ENCODE measurements at places on chromosomes 16 and 17.

DNA sequence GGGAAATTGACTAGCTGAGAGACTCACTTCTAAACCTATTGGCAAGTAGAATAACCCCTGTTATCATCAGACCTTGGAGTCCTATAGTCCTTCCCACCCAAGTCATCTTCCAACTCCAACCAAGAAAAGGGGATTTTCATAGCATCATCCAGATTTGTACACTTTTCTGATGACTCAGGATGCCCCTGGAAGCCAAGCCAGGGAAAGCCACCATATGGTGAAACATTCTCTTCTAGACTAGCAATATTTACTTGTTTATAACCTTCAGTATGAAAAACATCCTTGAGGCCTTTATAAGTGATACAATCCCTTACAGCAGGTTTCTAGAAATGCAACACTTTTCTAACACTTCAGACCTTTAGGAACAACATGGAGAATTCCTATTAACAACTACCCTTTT is 618.8 kb upstream of the CDH11 start:
- DNase-seq, result no peak

DNA sequence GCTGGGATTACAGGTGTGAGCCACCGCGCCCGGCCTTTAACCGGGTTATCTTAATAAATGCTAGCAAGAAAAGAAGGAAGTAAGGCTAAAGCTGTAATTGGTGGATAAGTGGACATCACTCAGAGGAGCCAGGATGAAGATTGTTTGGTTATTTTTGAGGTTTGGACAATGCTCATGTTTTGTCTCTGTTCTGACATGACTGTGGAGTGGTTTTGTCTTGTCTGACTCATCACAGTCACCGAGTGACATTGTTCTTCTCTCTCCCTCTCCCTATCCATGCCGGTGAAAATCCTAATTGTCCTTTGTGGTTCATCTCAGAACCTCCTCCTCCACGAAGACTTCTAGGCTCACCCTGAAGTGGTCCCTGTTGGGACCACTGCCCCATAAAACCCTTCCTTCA is 23.5 kb upstream of the GRIN2A start:
- DNase-seq, result no peak

DNA sequence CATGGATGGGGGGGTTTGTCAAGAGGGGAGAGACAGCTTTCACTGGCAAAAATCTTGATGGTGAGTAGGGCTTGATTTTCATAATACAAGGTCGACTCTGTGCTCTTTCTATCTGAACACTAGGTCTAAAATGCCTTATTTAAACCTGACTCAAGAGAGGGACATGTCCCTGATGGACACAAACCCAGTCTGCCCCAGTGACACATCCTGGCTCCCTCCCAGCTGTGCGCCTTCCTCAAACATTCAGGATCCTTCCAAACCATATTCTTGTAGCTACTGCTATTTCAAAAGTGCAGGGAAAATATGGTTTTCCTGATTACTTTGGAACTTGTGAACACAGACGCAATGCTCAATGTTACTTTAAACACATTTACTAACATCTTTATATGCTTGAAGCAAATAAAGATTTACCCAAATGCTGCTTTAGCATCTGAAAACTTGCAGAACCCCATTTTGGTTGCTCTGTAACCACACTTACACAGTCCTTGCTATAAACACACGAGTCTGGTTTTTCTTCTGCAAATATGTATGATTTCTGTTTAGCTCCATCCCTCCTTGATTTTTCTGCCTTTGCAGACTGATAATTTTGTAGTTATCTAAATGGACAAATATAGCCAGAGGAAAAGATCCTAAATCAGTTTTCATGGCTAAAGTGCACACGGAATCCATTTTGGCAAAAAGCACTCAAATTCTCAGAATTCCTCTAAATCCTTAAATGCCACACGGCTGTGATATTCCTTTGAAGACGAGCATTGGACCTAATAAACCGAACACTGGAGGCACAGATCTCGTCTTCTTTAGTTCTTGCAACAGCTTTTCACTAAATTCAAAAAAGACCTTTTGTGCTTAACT is 499.9 kb upstream of the ZFHX3 start:
- no peak for DNase-seq

- DNase-seq, result no peak
Measured at GRCh38 chr16:55059146-55059545, 128.5 kb downstream of the IRX5 start.

- DNase-seq, result no peak
Measured at GRCh38 chr17:34011599-34011998, 243.5 kb upstream of the CCL2 start.

- no peak for DNase-seq
Measured at GRCh38 chr16:86700046-86700945, 121.9 kb downstream of the FOXL1 start.

DNA sequence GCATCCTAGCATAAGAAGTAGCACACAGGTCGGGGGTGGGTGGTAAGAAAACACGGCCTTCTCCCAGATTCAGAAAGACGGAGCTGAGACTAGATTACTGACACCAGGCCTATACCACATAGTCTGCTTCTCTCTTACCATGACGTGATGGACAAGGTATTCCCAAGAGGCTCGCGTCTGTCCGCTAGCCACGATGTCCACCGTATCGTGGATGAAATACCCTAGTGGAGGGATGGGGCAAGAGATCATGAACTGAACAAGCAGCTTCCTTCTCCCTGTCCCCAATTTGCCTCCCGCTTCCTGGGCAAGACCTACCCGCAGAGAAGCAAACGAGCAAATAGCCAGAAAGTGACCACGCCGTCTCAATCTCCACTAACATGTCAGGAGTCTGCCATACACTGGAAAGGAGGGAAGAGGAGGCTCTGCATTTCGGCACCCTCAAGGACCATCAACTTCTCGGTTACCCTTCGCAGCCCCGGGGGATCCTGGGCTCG is 820 bp downstream of the TLCD1 start:
- no peak for DNase-seq

DNA sequence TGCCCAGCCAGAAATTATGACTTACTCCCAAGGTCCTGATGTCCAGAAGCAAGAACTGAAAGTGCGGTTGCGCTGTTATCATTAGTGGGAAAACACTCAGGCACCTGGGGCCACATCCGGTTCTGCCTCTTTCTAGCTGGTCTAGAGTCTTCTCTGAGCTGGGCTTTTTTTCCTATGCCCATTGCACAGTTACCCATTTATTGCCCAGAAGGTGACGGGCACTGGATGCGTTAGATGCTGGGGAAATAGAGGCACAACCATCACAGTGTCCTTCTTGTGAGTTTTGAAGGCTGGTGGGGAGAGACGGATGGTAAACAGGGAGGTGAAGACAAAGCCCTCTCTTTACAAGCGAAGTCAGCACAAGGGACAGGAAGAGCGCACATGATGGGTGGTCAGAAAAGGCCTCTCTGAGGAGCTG is 37.7 kb downstream of the PLCG2 start:
- no peak for DNase-seq

- no peak for DNase-seq
Measured at GRCh38 chr16:87764600-87765472, 950 bp downstream of the KLHDC4 start.

GRCh38 chr16:55323637-55324271 is at the start of gene IRX6:
TSS of gene IRX6 (plus strand) at chr16:55324203. CDS start at chr16:55325092, 889 bp downstream.
- no peak for DNase-seq

DNA sequence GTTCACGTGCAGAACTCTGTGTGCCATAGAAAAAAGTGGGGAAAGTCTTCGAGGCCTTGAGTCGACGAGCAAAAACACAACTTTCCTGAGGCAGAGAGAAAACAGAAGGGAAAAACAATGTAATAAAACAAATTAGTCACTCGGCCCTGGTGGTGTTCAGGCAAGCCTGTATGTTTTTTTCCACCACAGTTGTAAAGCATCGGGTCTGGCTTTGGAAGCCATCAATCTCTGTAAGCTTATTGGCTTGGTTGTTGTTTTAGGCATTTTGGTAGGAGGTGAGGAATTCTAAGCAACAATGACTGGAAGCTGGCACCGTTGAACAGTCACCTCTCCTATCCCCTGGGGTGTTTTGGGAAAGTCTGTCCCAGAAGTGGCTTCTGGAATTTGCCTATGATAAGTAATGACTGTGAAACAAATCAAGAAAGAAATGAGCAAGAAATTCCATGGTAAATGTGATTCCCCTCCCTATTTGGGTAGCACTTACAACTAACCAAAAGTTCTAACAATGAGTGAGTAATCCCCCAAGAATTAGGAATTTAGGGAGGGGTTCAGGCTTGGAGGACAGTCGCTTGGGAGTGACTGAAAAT is 2.8 kb downstream of the CDH13 start:
- DNase-seq, result no peak

DNA sequence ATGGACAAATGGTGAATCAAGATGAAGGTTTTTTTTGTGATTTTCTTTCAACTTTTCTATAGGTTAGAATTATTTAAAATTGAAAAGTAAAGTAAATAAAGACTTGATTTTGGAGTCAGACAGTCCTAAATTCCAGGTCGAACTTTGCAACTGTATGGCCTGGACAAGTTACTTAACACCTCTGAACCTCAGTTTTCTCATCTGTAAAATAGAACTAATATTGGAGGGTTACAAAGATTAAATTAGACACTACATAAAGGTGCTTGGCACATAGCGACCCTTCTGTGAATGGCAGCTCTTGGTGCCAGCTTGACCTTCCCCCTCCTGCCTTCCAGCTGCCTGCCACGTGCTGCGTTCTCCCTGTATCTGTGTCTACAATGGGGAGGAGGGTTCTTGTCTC is 3.0 kb downstream of the RSAD1 start:
- no peak for DNase-seq

GRCh38 chr16:88700636-88701482 is 5.3 kb downstream of the RNF166 start:
- DNase-seq, result peak; percentile 72

GRCh38 chr16:265711-266110 is 10.0 kb downstream of the RGS11 start:
- DNase-seq, result no peak

- no peak for DNase-seq
Measured at GRCh38 chr16:10226141-10226986, 44.1 kb upstream of the GRIN2A start.

DNA sequence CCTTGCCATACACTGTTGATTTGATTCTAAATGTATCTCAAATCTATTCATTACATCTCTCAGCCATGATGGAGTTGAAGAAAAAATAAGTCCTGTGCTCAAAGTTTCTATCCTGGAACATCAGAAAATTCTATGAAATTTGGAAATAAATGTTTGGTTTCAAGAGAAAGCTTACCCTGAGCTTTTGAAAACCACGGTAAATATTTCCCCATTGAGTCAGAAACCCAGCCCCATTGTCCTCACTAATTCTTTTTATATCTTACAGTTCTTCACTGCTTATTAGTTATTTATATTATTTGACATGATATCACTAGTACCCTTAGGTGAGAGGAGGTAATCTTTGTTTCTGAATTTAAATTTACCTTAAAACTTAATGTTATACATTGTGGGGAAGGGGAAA is 128.5 kb downstream of the MRTFB start:
- no peak for DNase-seq

GRCh38 chr17:29158488-29159275 is 21.5 kb downstream of the MYO18A start:
- peak; percentile 51 for DNase-seq

GRCh38 chr16:24044467-24044866 is 208.7 kb downstream of the PRKCB start:
- DNase-seq, result no peak

- peak; percentile 62 for DNase-seq
Measured at GRCh38 chr17:58328195-58329034, at the start of gene TSPOAP1. TSS of gene TSPOAP1 (minus strand) at chr17:58328795. CDS start at chr17:58327920, 875 bp downstream.

DNA sequence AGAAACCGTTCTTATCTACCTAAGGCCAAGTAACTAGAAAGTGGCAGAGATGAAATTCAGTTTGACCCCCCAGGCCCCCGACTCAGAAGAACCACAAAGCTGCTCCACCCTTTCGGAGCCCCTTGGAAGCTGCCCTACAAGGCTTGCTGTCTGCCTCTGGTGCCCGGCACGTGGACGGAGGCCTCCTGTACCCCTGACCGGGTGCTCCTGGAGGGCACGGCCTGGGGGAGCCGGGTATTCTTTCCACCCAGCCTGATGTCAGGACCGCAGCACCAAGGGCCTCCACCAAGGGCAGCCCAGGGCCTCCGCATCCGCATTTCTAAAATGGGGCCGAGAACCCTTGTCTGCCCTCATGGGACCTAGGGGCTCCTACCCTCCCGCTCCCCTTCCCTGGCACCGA is 15.5 kb upstream of the CRK start:
- no peak for DNase-seq

GRCh38 chr17:32722733-32723132 is 154.2 kb downstream of the MYO1D start:
- DNase-seq, result no peak

DNA sequence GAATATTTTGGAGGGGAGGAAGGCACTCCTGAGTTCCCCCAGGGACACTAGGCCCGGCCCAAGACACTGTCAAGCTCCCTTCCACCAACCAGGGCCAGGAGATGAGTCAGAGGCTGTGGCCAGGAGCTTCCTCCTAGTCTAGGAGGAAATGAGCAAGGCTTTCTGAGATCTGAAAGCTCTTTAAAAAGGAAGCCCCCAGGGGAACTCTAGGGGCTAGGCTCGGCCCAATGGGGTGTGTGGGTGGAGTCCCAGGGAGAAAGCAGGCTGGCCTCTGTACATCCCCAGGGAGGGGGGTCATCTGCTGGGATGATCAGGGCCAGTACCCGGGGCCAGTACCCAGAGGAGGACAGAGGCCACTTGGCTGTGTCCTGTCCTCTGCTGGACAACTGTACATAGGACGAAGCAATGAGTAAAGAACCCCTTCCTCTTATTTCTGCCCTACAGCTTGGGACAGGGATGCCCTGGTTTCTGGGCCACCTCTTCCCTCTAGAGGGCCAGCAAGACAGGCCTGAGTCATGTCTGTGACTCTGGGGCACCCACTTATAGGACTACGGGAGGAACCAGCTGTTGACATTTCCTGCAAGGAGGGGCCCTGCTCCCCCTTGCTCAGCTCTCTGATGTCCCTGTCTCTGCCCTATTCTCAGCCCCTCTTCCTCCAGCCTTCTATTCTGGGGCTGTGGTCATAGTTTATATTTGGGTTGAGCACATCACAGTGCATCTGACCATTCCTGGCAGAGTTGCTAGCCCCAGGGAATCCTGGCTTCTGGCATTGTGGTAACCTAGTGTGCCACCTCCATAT is 2.7 kb downstream of the FHOD1 start:
- no peak for DNase-seq

GRCh38 chr16:88716201-88716600 is 9.9 kb downstream of the CTU2 start:
- no peak for DNase-seq

DNA sequence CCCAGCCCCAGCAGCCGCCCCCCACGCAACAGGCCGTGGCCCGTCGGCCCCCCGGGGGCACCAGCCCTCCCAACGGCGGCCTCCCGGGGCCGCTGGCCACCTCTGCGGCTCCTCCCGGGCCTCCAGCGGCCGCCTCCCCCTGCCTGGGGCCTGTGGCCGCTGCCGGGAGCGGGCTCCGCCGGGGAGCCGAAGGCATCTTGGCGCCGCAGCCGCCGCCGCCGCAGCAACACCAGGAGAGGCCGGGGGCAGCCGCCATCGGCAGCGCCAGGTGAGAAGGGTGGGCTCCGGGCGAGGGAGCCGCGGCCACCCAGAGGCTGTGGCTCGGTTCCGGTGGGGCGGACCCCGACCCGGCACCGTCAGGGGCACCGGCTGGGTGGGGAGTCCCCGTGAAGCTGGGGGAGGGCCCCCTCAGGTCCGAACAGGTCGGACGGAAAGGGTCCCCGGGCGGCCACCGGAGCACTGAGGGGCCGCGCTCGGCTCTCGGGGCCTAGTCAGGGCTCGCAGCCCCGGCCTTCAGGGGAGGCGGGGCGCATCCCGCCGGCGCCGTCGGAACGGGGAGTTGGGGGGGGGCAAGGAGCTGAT is 583 bp downstream of the ATXN2L start:
- no peak for DNase-seq

- no peak for DNase-seq
Measured at GRCh38 chr17:77959126-77959925, 823 bp downstream of the TNRC6C start.
